ENCODE measurements at places on chromosomes 7 and 10. TPM values are rescaled to one million over a fixed set of nuclear protein-coding genes. Genes with fewer than 3 reads are reported as not detected.

- DNase-seq: no peak
Observed at GRCh38 chr10:118868589-118868988, 113.8 kb upstream of the CACUL1 start.

GRCh38 chr7:136869001-136869961, 829 bp downstream of the CHRM2 start:
- DNase-seq: peak; percentile 12

- no peak for DNase-seq
Observed at GRCh38 chr7:37287131-37287855, 161.4 kb downstream of the ELMO1 start.

DNA sequence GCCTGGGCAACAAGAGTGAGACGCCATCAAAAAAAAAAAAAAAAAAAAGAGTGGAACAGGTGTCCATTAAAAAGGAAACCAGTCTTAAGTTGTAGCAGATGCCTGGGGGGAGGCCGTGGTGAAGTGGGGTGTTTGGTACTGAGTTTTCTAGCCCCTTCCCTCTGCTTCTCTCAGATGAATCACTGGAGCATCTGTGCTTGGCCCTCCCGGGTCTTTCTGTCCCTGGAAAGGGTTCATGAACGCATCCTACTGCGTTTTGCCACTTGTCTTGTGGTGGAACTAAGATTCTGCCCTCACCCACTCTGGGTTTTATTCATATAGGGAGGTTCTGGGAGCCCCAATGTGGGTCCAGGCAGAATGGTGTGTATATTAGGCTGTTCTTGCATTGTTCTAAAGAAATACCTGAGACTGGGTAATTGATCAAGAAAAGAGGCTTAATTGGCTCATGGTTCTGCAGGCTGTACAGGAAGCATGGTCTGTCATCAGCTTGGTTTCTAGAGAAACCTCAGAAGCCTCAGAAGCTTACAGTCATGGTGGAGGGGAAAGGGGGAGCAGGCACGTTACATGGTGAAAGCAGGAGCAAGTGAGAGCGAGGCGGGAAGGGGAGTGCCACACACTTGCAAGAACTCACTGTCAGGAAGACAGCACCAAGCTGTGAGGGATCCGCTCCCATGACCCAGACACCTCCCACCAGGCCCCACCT, 63.5 kb downstream of the CAMK1D start:
- DNase-seq: no peak

DNA sequence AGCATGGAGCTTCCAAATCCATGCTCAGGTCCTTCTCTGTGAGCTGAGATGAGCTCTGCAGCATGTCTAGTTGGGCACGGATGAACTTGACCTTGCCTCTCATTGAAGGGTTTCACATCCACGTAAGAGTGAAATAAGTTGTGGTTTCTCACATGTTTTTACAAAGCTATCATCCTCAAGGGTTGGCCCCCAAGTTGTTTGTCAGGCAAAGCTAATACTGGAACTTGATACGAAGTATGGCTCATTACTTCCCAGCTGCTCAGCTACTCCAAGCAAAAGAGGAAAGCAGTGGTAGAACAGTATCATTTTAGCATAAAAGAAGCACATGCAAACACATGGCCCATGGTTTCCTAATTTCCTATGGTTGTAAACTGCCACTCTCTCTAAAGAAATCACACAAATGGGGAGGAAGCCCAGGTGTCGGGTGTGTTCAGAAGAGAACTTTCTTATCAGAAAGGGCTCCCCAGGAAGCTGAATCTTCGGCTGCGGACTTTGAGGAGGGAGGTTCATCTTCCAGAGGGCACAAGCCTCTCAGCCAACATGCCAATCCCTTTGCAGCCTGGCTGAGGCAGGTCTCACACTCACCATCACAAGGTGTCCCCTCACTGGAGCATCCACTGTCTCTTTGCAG, 45.3 kb downstream of the PDLIM1 start:
- no peak for DNase-seq

GRCh38 chr7:40219917-40220316, 85.1 kb downstream of the SUGCT start:
- peak; percentile 30 for DNase-seq

- no peak for DNase-seq
Observed at GRCh38 chr7:41869596-41869995, 166.7 kb upstream of the INHBA start.

- peak; percentile 67 for DNase-seq
Observed at GRCh38 chr10:29482591-29483431, 152.0 kb downstream of the SVIL start.

- DNase-seq: no peak
Observed at GRCh38 chr7:92075455-92076158, 58.7 kb downstream of the CYP51A1 start.

DNA sequence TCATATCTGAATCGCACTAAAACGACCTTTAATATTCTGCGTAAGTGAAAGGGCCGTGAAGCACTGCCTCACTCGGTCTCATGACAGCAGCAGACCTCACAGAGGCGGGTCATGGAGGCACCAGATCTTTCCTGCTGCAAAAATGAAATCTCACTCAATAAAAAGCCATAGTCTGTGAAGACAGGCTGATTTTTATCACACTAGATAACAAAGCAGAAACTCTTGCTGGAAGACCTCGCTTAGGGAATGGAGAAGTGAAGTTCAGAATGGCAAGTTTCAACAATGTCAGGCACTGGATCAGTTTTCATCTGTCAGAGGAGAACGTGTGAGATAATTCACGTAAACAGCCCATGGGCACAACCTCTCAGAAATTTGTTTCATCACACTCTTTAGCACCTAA, 8.0 kb downstream of the SEPHS1 start:
- DNase-seq: no peak

GRCh38 chr7:143284591-143285469, at the start of gene TMEM139:
TSS of gene TMEM139 (plus strand) at chr7:143284958. CDS start at chr7:143285958, 1,000 bp downstream.
- peak; percentile 32 for DNase-seq

GRCh38 chr10:132293201-132293812, 14.4 kb downstream of the STK32C start:
- DNase-seq: no peak

DNA sequence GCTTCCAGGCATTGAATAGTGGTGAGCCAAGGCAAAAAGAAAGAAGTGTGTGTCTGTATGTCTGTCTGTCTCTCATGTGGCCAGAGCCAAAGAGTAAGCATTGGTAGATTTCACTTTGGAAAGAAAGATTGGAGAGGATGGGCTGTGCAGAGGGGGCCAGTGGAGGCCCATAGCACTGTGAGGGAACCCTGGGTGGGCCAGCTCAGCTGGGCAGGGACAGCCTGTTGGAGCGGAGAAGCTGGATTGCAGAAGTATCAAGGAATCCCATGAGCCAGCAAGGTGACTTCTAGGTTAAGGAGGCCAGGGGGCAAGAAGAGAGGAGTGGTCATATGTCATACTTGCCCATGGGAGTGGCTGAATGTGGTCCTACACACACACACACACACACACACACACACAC, 1.5 kb upstream of the GRID1 start:
- DNase-seq: no peak

DNA sequence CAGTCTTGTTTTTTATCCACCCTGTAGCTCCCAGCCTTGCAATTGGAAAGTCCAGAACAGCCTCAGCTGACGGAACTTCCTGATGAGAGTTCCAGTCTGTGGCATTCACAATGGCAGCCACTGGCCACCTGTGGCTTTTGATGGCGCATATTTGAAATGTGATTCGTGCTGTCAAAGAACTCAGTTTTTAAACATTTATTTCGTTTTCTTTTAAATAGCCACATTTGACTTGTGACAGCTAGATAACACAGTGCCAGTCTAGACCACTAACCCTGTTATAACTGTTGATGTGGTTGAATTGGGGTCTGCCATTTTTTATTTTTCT, 97.3 kb downstream of the INPP5A start:
- DNase-seq: no peak

- no peak for DNase-seq
Observed at GRCh38 chr7:81871606-81872265, 101.9 kb upstream of the HGF start.

- DNase-seq: peak; percentile 58
Observed at GRCh38 chr10:97553575-97554031, 19.0 kb upstream of the ANKRD2 start.

The RAB19 gene
- total RNA-seq: not detected

The ADRA2A gene
- total RNA-seq: not detected

The HDAC9 gene
- 22.7 TPM for total RNA-seq

The GNGT1 gene
- not detected for total RNA-seq

The GPR15LG gene
- not detected for total RNA-seq

The SPDYE1 gene
- total RNA-seq: not detected

The ARHGAP22 gene
- 6.2 TPM for total RNA-seq

The SGCE gene
- total RNA-seq: 31.5 TPM

The FZD8 gene
- total RNA-seq: 10.5 TPM

The KLF14 gene
- total RNA-seq: 0.86 TPM

The NME8 gene
- not detected for total RNA-seq

The GSDME gene
- 28.3 TPM for total RNA-seq
